ENCODE measurements at places on chromosomes 16 and 17.
A peak's percentile ranks its signal among the peaks of the same experiment; 100 is the strongest.

- H3K4me1 ChIP-seq: no peaks in the 10 kb centered on the region
- no peak overlapping the region for H3K27ac ChIP-seq
- no peak for DNase-seq
Measured at GRCh38 chr16:54817432-54817831, 113.2 kb upstream of the IRX5 start.

DNA sequence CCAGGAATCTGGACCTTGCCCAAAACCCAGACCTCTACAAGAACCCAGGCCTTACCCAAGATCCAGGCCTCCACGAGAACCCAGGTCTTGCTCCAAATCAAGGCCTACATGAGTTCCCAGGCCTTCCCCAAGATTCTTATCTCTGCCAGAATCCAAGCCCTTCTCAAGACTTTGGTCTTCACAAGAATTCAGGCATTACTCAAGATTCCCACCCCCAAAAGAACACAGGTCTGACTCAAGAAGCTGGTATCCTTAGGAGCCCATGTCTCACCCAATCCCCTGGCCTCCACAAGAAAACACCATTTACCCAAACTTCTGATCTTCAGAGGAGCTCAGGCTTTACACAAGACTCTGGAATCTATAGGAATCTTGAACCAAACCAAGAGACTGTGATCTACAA lies 2.6 kb downstream of the SPEM3 start:
- H3K4me3 ChIP-seq: no peak overlapping the region
- peaks cover 9% of the 10 kb centered on the region for H3K4me1 ChIP-seq
- no peaks in the 10 kb centered on the region for H3K27me3 ChIP-seq
- H3K36me3 ChIP-seq: peaks cover 10% of the 10 kb centered on the region
- DNase-seq: no peak
- no peak overlapping the region for H3K27ac ChIP-seq

- H3K27me3 ChIP-seq: peaks cover 34% of the 10 kb centered on the region
- H3K4me1 ChIP-seq: no peaks in the 10 kb centered on the region
- no peak for DNase-seq
- H3K27ac ChIP-seq: no peak overlapping the region
Measured at GRCh38 chr17:6567528-6568183, 11.3 kb upstream of the PITPNM3 start.

DNA sequence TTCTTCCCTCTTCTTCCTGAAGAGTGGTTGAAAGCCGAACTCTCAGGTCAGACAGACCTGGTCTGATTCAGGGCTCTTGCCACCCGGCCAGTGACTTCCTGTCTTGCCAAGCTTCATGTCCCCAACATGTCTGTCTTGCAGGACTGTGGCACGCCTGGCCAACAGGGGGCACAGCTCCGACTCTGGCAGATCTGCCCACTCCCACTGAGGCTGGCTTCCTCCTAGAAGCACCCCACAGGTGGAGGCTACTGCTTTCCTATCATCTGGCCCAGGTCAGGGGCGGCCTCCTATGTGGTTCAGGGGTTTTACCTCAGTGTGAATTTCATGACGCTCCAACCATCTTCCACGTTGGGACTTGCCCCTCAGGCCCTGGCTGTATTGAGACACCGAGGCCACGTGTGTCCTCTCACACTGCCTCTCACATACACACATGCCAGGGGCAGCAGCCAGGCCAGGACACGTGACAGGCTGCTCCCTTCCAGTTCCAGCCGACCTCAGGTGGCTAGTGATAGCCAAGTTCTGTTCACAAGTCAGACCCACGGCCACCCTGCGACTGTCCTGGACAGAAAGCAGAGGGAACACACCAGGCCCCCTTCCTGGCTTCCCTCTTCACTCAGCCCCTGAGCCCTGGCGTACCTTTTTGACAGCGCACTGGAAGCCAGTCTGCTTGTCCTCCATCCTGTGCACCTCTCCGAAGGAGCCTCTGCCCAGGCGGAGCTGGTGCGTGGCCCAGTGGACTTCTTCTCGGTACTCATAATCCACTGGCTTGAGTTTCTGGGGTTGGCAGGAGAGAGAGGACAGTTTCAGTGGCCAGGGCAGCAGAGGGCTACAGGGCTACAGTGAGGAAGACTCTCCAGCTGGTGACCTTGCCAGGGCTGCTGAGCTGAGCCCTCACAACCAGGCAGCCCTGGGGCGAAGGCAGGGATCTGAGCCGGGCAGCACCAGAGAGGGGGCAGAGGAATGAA lies 22.6 kb upstream of the SPATA32 start:
- H3K4me1 ChIP-seq: peaks cover 4% of the 10 kb centered on the region
- peaks cover 77% of the 10 kb centered on the region for H3K36me3 ChIP-seq
- H3K27ac ChIP-seq: peak overlapping the region; percentile 84
- DNase-seq: no peak
- H3K4me3 ChIP-seq: peak overlapping the region; percentile 53

- H3K4me3 ChIP-seq: no peak overlapping the region
- DNase-seq: no peak
- H3K4me1 ChIP-seq: peaks cover 4% of the 10 kb centered on the region
- H3K27ac ChIP-seq: no peak overlapping the region
- peaks cover 8% of the 10 kb centered on the region for H3K36me3 ChIP-seq
Measured at GRCh38 chr17:15490634-15491261, 23.3 kb upstream of the CDRT4 start.

DNA sequence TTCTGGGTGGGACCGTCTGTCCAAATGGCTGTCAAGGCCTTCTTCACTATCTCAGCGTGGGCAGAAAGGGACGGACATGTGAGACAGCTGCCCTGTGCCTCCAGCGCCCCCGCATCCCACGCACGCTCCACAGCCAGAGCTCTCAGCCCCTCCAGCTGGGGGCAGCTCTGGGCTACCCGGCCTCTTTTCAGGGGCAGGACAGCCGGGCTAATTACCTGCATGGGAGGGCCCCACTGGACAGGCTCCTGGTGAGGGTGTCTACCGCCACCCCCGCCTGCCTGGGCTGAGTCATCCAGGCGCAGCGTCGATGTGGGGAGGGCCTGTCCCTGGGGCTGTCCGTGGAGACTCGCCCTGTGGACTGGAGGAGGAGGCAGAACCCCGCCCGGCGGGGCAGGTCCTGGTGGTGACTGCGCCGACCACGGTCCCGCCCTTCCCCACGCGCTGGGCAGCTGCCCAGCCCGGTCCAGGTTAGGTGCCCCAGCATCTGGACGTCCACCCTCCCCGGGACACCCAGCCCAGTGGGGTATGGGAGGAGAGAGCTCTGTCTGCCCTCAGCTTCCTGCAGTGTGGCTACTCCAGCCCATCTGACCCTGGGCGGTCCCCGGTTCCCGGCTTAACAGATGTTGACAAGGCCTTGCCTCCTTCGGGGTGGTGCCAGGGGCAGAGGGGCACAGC lies 5.9 kb upstream of the METRNL start:
- no peak for DNase-seq
- peaks cover 34% of the 10 kb centered on the region for H3K4me1 ChIP-seq
- H3K36me3 ChIP-seq: peaks cover 22% of the 10 kb centered on the region
- no peak overlapping the region for H3K4me3 ChIP-seq
- no peaks in the 10 kb centered on the region for H3K27me3 ChIP-seq
- H3K27ac ChIP-seq: no peak overlapping the region

DNA sequence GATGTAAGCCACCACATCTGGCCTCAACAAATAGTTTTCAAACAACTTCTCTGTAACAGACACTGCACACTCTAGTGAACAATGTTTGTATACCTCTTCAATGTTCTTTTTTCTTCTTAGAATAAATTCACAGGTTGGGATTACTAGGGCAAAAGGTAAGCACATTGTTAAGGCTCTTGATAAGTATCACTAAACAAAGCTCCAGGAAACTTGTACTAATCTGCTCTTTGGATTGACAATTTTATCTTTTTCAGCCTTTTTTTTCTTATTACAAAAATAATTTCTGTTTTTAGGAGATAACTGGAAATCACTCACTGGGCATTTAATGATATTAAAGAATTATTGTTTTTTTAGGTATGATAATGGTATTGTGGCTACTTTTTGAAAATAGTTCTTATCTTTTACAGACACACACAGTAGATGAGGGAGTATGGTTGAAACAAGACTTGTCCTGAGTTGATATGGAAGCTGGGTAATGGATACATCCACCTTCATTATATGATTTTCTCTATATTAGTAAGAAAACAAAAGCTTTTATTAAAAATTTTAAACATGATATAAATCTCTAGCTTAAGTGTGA lies 7.7 kb upstream of the MPRIP start:
- DNase-seq: no peak
- H3K27me3 ChIP-seq: no peaks in the 10 kb centered on the region
- H3K36me3 ChIP-seq: no peaks in the 10 kb centered on the region

DNA sequence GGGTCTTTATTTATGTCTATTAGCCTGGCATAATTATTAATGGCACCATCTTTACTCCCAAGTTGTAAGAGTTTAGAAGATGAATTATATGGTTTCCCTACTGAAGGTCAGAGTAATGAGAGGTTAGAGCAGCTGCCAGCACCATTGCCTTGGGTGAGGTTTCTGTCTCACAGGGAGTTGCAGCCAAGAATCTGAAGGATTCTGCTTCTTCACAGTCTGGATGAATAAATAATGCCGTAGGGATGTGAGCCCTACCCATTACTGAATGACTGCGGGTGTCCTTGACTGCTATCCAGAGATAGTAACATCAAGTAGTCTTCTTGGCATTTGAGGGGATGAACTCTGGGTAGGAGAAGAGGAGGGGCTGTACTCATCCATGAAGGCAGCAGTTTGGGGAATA lies 52.8 kb upstream of the SMIM36 start:
- H3K36me3 ChIP-seq: no peaks in the 10 kb centered on the region
- no peak overlapping the region for H3K4me3 ChIP-seq
- no peaks in the 10 kb centered on the region for H3K4me1 ChIP-seq
- no peak for DNase-seq
- H3K27me3 ChIP-seq: peaks cover 55% of the 10 kb centered on the region

- H3K27me3 ChIP-seq: no peaks in the 10 kb centered on the region
- H3K27ac ChIP-seq: peak overlapping the region; percentile 89
- H3K36me3 ChIP-seq: peaks cover 8% of the 10 kb centered on the region
- H3K4me3 ChIP-seq: peak overlapping the region; percentile 89
Measured at GRCh38 chr17:50426814-50427787, 1.1 kb downstream of the ACSF2 start.

GRCh38 chr16:84950906-84951305 lies 60.4 kb downstream of the ZDHHC7 start:
- no peaks in the 10 kb centered on the region for H3K36me3 ChIP-seq
- peaks cover 4% of the 10 kb centered on the region for H3K4me1 ChIP-seq
- no peak overlapping the region for H3K4me3 ChIP-seq
- no peak overlapping the region for H3K27ac ChIP-seq

DNA sequence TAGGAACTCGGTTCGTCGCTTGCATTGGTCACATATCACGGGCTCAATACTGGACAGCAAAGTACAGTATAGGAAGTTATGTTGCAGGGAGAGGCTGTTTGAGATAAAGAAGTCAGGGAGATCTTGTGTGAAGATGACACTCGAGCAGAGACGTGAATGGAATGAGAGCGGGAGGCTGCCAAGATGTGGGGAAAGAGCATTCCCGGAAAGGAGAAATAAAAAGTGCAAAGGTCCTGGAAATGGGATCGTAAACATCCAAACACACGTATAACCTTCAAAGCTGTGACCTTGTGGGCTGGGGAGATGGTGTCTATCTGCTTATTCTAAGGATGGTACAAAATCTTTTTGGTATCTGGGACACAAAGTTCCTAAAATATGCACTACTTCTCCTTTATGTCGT lies 43.0 kb upstream of the MYOCD start:
- H3K36me3 ChIP-seq: no peaks in the 10 kb centered on the region
- no peak overlapping the region for H3K4me3 ChIP-seq
- no peaks in the 10 kb centered on the region for H3K4me1 ChIP-seq

GRCh38 chr17:51860954-51861561 lies 297.5 kb downstream of the CA10 start:
- no peak overlapping the region for H3K27ac ChIP-seq
- no peak overlapping the region for H3K4me3 ChIP-seq
- H3K27me3 ChIP-seq: peaks cover 6% of the 10 kb centered on the region
- no peak for DNase-seq

GRCh38 chr17:80783486-80783885 lies 208.2 kb upstream of the CHMP6 start:
- H3K27me3 ChIP-seq: no peaks in the 10 kb centered on the region
- peak overlapping the region; percentile 79 for H3K4me3 ChIP-seq
- H3K4me1 ChIP-seq: peaks cover 34% of the 10 kb centered on the region
- peaks cover 11% of the 10 kb centered on the region for H3K36me3 ChIP-seq
- DNase-seq: no peak

GRCh38 chr17:64212122-64212521 lies 50.9 kb downstream of the TEX2 start:
- no peak for DNase-seq
- peaks cover 7% of the 10 kb centered on the region for H3K4me1 ChIP-seq
- peaks cover 3% of the 10 kb centered on the region for H3K36me3 ChIP-seq
- no peaks in the 10 kb centered on the region for H3K27me3 ChIP-seq

DNA sequence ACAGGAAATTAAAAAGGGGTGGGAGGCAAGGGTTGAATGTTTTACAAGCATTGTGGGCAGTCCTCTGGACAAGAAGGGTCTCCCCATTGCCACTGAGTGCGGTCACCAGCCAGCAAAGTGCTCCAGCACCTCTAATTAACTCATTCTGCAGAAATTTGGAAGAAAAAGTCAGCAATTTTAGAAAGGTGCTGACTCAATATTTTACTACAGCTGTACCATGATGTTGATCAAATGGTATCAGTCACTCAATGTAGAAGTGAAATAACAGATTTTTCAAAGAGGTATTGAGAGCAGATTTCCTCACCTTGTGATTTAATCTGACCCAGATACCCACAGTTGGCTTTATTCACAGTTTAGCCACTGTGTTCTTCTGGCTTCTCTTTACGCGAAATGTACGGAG lies 96.7 kb downstream of the PMP22 start:
- no peak overlapping the region for H3K4me3 ChIP-seq
- no peaks in the 10 kb centered on the region for H3K4me1 ChIP-seq
- peaks cover 28% of the 10 kb centered on the region for H3K27me3 ChIP-seq
- DNase-seq: no peak
- no peak overlapping the region for H3K27ac ChIP-seq

GRCh38 chr17:74309902-74310301 lies 16.1 kb upstream of the KIF19 start:
- no peaks in the 10 kb centered on the region for H3K36me3 ChIP-seq
- no peaks in the 10 kb centered on the region for H3K27me3 ChIP-seq
- no peak overlapping the region for H3K4me3 ChIP-seq
- no peak for DNase-seq
- no peak overlapping the region for H3K27ac ChIP-seq
- H3K4me1 ChIP-seq: peaks cover 6% of the 10 kb centered on the region

- H3K4me3 ChIP-seq: no peak overlapping the region
- H3K4me1 ChIP-seq: no peaks in the 10 kb centered on the region
- H3K27me3 ChIP-seq: no peaks in the 10 kb centered on the region
- no peak for DNase-seq
Measured at GRCh38 chr17:69997332-69997731, 77.7 kb upstream of the KCNJ16 start.

All from effector memory CD8-positive, alpha-beta T cell (primary cell).